ENCODE measurements at places on chromosomes 16 and 17.

DNA sequence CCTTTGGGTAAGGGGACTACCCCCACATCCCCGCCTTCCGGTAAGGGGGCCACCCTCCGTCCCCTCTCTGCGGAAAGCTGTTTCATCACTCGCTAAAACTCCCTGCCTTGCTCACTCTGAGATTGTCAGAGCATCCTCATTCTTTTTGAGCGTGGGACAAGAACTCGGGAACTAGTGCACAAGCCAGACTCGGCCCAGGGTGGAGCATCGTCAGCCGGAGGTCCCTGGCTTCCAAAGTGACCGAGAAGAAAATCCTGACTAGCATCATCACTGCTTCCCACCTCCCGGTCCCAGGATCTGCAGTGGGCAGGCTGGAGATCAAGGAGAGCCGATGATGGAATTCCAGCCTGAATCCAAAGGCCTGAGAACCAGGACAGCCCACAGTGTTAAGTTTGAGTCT lies 380.3 kb downstream of the SEC14L1 start:
- DNase-seq = no peak

DNA sequence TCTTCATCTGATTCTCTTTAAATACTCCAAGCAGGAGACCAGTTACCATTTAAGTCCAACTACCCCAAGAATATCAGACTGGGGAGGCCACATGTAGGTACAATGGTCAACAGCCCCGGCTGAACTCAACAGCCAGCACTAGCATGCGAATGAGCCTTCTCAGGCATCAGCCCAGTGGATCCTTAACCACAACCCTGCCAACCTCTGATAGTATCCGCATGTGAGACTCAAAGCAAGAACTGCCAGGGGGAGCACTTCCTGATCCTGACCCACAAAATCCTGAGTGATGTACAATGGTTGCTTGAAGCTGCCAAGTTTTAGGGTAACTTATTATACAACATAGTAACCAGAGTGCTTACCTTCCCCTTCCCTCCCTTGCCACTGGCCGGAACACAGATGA lies 4.0 kb downstream of the PYY start:
- DNase-seq = no peak

- DNase-seq = no peak
Observed at GRCh38 chr16:66484453-66485213, 57.5 kb downstream of the BEAN1 start.

DNA sequence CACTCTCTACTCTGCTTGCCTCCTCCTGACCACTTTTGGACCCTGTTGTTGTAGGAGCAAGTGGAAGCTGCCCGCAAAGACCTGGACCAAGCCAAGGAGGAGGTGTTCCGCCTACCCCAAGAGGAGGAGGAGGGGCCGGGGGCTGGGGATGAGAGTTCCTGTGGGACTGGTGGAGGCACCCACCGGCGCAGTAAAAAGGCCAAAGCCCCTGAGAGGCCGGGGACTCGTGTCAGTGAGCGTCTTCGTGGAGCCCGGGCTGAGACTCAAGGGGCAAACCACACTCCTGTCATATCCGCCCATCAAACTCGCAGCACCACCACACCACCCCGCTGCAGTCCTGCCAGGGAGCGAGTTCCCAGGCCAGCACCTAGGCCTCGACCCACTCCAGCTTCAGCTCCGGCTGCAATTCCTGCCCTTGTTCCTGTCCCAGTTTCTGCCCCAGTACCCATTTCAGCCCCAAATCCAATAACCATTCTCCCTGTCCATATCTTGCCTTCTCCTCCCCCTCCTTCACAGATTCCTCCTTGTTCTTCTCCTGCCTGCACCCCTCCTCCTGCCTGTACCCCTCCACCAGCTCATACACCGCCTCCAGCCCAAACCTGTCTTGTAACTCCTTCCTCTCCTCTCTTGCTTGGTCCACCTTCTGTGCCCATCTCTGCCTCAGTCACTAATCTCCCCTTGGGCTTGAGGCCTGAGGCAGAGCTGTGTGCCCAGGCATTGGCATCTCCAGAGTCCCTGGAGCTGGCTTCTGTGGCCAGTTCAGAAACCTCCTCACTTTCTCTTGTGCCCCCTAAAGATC lies 11.0 kb upstream of the PHKG2 start:
- no peak for DNase-seq

- no peak for DNase-seq
Observed at GRCh38 chr17:66412857-66413558, 110.6 kb downstream of the PRKCA start.

- no peak for DNase-seq
Observed at GRCh38 chr16:73093146-73094144, 45.5 kb upstream of the ZFHX3 start.

DNA sequence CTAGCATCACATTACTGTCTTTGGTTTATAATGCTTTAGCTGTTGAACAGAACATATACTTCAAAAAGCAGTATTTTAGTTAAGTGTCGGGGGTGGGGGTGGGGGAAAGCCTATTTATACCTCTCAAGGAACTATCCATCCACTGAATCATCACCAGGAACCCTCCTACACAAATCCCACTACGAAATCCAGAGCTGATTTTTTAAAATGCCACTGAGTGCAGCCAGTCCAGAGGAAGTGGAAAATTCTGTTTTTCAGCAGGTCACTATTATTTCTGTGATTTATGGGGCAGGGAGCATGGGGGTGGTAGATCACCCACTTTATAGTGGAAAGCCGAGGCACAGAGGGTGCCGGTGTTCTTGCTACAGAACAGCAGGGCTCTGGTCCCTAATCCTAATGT lies 284.1 kb downstream of the SOX9 start:
- DNase-seq = no peak

GRCh38 chr16:11354733-11355574 lies 9.7 kb downstream of the RMI2 start:
- DNase-seq = peak; percentile 78

DNA sequence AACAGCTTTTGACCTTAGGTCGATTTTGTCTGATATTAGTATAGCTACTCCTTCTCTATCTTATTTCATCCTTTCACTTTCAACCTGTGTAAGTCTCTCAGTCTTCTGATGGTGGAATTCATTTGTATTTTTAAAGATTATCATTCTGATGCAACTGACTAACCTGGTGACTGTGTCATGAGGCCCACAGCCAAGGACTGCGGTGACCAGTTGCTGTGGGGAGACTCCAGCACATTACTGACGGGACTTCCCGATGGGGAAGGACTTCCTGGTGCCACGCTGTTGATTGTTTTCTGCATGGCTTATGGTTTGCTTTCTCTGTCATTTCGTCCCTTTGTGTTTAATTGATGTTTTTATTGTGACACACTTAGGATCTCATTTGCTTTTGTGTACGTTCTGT lies 34.2 kb downstream of the RMI2 start:
- DNase-seq = no peak

- no peak for DNase-seq
Observed at GRCh38 chr16:10902999-10903398, 26.0 kb downstream of the CIITA start.

GRCh38 chr17:81931557-81932332 lies 4.2 kb upstream of the MAFG start:
- no peak for DNase-seq

DNA sequence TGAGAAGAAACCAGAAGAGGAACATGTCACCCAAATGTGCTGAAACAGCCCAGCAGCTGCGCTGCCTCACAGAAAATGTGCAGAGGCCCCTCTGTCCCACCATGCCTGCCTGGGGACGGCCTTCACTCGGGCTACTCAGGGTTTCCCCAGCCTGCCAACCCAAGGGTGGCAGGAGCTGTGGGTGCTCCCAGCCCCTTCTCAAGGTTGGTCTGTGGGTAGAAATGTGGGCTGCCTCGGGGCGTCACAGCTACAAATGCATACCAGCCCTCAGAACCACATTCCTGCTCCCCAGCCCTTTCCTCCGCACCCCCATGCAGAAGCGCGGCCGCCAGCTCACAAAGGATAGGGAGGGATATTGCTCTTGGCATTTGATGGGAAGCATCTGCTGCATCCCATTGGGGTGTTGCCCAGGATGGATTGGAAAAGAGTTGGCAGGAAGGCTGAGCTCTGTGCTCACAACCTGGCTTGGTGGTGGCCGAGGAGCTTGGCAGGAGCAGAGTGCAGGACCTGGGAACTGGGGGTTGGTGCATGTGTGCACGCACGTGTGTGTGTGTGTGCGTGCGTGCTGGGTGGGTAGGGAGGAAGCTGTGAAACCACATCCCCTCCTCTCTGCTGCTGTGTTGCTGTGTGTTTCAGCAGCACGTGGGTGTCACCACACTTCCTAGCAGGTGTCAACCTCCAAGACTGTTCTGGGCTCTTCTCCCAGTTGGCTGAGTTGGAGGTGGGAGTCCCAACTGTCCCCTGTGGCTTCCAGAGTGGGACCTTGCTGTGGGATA lies 304.4 kb downstream of the SEC14L1 start:
- peak; percentile 77 for DNase-seq

- no peak for DNase-seq
Observed at GRCh38 chr17:76797241-76797840, 59.4 kb downstream of the MFSD11 start.

DNA sequence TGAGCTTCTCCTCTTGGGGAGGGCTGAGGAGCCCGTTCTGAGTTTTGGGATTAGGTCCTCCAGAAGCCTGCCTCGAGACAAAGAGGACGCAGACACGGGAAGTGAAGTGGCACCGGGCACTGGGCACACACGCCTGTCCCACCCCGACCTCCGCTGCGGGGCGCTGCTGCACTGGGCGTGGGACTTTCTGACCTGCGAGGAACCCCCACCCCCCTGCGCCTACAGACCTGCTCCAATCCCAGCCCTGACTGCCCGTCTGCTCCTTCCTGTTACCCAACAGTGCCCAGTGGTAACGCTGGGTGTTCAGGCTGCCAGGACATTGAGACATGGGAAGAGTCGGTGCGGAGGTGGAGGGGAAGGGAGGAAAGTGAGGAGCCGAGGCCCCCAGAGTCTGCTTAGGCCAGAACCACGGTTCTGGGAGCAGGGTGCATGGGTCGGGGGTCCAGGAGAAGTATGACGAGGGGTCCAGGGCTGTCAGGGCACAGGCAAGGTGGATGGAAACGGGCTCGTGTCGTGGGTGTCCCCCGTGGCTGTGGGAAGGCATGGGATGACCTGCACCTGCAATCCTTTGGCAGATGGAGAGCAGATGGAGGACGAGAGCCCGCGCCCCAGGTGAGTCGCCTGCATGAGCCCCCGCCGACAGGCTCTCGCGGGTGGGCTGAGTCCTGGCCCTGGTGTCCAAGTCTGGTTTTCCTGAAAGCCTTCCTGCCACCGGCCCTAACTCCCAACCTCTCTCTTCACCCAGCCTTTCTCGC lies 112.0 kb upstream of the CREBBP start:
- DNase-seq = no peak

DNA sequence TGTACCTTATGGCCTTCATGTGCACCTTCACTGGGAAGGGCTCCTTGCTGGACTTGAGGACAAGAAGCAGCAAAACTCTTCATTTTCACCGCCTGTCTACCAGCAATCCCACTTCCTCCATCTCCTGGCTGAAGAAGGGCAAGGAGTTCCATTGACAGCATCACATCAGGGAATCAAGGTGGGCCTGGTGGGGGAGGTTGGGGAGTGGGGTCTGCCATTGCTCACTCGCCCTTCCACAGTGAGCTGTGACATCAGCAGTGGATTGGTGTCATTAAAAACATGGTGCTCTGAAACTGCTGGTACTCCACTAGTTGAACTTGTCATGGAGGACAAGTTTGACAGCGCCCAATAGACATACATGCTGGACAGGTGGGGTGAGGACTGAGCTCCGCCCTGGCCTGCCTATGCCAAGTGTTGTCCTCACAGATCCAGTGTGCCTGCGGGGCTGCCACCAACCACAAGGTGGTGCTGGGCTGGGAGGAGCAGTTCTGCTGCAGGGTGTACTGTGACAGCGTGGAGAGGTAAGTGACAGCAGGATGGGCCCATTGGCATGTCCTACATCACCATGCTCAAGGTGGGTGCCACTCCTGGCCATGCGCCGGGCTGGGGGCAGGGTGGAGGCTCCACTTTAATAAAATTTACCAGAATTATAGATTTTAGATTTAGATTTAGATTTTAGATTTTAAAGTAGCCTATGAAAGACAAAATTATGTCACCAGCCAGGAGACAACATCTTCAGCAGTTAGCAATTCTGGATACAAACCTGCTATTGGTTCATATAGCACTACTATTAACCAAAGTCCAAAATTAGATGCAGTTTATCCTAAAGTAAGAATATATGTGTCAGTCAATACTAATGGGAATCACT lies 1729.1 kb downstream of the TP53TG3F start:
- DNase-seq = no peak

DNA sequence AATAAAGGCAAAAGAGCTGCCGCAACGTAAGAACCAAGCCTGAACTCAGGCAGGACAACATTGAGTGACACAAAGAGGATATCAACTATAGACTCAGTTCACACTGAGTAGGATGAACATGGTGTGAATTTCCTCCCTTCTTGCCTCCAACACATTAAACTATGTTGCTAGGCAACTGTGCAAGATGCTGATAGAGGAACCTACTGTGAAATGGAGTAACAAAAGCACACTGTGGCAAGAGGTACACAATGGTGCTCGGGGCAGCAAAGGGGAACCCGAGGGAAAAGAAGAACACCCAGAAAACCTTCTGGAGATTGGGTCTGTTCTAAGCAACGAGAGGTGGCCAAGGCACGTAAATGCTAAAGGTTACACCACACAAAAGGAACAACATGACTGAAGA lies 34.1 kb downstream of the GRB2 start:
- DNase-seq = no peak

DNA sequence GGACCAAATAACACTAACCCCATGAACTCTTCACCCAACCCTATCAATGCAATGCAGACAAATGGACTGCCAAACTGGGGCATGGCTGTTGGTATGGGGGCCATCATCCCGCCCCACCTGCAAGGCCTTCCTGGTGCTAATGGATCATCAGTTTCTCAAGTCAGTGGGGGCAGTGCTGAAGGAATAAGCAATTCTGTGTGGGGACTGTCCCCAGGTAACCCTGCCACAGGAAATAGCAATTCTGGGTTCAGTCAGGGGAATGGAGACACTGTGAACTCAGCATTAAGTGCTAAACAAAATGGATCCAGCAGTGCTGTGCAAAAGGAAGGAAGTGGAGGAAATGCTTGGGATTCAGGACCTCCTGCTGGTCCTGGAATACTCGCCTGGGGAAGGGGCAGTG lies 78.9 kb downstream of the TMC6 start:
- no peak for DNase-seq

DNA sequence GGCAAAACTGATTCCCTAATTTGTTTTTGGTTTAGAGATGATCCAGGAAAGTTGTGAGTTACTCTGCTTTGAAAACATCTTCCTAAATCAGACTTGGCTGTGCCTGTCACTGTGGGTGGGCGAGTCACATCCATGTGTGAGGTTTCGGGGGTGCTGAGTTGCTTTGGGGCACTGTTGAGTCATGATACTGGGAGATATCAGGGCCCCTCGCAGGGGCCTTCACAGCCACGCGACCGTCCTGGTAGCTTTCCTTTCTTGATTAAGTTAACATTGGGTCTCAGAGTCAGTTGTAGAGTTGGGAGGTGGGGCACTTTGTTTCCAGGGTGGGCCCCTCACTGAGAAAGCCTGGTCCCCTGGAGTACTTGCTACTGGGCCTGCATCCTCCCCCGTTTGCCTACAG lies 58.3 kb upstream of the LGALS9 start:
- DNase-seq = no peak

DNA sequence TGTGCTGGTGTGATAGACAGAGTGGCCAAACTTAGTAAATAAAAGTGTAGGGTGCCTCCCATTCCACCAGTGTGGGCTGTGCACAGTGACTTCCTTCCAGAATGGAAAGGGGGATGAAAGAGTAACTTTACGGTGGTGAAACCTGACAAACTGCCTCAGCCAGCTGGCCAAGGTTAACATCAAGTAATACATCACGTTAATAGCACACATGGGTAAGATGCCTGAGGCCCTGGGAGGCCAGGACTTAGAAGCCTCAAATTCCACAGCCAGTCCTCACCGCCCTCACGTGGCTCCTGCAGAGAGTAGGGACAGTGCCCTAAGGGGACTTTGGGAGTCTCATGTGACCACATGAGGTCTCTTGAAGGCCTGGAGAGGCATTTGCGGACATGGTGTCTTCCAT lies 14.1 kb downstream of the RMI2 start:
- DNase-seq = no peak

GRCh38 chr17:3447625-3448024 lies 14.0 kb upstream of the OR1E2 start:
- DNase-seq = no peak

All from stimulated activated CD8-positive, alpha-beta memory T cell treated with anti-CD3 and anti-CD28 coated beads, Interleukin-7, amount 100 ng/mL, for 4 hours (primary cell).